ENCODE measurements at places on chromosomes 6 and 20.

- no peak for DNase-seq
Observed at GRCh38 chr6:704046-704445, 11.1 kb upstream of the EXOC2 start.

DNA sequence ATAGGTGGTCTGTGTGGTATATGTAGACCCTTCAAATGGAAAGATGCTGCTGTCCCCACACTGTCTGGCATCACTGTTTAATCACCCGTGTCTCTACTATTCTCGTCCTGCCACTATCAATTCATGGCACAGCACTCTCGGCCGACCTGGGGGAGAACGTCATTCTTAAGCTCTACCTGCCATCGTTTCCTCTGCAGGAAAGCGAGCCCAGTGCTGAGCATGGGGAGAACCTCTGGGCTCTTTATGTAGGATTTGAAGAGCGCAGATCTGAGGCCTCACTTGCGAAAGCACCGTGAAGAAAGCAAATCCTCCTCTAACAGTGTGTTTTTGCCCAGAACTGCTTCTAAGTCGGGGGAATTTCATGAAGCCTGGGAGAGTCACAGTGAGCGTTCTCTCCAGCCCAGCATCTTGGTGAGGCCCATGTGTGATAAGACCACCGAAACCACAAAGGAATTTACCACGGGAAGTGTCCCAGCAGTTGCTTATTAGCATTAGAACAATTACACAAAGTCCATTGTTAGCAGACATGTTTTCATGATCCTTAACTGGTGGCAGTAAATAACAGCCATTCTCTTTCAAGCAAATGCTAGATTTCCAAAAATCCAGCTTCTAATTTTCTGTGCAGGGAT lies 124.3 kb downstream of the SCML4 start:
- DNase-seq, result peak; percentile 84

DNA sequence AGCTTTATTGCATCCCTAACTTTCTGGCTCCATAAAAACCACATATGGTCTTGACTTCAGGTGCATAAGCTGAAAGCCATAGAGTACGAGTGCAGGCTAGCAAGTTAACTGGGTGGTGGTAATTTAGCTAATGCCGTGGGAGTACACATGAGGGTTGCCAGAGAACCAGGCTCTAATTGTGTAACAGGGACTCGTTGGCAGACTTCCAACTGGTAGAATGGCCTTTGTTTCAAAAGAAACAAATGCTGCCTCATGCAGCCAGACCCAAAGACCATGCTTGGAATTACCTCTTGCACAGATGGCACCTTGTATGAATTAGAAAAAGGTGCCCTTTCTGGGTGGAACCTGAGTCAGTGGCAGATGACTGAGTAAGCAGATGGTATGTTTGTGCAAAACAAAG lies 73.2 kb downstream of the LY86 start:
- DNase-seq, result peak; percentile 64

GRCh38 chr20:64160526-64161355 lies 3.5 kb upstream of the MYT1 start:
- no peak for DNase-seq

- DNase-seq, result no peak
Observed at GRCh38 chr20:5657876-5658200, 92.4 kb upstream of the SHLD1 start.

DNA sequence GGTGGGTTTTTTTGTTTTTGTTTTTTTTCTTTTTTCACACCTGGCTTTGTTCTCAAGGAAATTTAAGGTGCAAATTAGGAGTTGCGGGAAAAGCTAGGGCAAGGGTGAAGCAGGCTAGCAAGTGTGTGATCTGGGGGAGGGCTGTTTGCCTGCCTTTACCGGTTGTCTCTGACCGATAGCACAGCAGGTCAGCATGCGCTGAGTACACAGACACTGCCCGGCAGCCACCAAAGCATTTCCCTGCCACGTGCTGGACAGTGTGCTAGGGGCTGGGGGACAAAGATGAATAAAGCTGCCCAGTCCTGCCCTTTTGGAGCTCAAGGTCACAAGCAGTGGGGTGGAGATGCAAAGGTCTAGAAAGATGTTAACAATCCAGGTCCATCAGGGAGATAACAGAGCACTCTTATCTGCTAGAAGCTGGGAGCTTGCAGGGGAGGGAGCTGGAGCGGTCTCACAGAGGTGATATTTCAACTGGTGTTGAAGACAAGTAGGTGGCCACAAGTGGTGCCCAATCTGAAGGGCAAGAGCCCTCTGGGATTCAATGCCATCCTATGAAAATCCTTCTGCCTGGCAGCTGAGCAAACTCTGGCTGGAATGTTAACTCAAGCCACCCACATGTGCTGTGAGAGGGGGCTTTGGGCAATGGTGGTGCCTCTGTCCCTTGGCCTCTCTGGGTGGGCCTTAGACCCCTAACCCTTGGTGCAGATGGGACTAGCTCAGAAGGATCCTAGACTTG lies 24.5 kb downstream of the TTBK1 start:
- no peak for DNase-seq

DNA sequence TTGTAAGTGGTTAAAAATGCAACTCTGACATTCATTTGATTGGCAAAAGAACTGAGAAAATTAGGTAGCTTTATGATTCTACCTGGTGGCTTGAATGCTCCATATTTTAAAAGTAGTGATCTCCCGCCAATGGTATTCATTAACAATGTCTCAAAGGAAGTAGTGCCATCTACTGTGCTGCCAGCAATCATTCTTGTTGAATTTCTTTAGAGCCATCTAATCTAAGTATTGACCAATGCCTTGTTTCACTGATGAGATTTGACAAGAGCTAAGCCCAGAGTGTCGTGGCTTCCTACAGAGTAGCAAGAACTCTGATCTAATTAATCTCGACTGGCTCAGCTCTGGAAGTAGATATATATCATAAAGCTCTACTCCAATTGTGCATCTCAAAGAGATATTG lies 696.7 kb downstream of the C6orf118 start:
- no peak for DNase-seq

- no peak for DNase-seq
Observed at GRCh38 chr6:72824833-72825232, 203.0 kb downstream of the KCNQ5 start.

DNA sequence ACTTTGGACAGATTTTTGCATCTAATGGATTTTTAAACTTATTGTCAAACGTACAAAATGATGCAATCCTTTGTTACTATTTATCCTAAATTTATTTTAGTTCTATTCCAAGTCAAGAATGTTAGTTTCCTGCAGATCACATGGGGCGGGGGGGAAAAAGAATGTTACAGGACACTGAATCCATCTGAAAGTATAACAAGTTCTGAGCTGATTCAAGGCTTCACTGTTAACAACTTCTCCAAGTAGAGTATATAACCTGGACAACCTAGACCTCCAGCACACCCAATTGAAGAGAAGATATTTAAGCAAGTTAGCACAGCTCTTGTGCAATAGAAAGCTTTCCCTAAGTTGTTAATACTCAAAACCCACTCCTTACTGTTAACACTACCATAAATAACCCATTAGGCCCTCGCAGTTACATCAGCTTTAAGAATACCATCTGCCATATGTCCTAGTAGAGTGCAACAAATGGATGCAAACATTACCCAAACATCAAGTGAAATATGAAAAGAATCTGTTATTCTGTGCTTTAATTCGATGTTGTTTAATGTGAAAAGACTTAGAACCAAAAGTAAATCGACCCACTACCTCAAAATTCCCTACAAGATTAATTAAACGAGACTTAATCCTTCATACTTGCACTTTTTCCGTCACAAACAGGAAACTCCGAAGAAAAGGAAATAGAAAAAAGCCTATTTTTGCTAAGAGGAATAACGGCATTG lies 1.3 kb downstream of the SEC63 start:
- DNase-seq, result no peak

GRCh38 chr20:44851545-44851944 lies 34.0 kb upstream of the YWHAB start:
- no peak for DNase-seq

DNA sequence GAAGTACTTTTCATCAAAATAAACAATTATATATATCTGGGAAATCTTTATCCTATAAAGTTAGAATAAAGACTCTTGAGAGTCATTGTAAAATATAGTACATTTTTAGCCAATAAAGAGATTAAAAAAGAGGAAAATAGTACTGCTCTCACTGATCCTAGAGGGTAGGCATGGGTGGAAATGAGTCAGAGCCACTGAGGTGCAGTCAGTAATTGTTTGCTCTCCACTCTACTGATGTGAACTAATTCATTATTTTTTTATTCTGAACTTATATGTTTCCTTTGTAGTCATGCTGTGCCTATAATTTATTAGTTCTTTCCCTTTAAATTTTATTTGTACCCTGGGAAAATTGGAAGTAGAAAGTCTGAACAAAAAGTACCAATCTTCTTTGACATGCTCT lies 1359.4 kb upstream of the GJE1 start:
- DNase-seq, result no peak

Measured in vagina (tissue), 2 donors.